Cortex of kidney (tissue), 1 donor: ENCODE measurements at places on chromosomes 6 and 20.

GRCh38 chr6:81892891-81893290 lies 140.4 kb upstream of the TENT5A start:
- no peak for DNase-seq

DNA sequence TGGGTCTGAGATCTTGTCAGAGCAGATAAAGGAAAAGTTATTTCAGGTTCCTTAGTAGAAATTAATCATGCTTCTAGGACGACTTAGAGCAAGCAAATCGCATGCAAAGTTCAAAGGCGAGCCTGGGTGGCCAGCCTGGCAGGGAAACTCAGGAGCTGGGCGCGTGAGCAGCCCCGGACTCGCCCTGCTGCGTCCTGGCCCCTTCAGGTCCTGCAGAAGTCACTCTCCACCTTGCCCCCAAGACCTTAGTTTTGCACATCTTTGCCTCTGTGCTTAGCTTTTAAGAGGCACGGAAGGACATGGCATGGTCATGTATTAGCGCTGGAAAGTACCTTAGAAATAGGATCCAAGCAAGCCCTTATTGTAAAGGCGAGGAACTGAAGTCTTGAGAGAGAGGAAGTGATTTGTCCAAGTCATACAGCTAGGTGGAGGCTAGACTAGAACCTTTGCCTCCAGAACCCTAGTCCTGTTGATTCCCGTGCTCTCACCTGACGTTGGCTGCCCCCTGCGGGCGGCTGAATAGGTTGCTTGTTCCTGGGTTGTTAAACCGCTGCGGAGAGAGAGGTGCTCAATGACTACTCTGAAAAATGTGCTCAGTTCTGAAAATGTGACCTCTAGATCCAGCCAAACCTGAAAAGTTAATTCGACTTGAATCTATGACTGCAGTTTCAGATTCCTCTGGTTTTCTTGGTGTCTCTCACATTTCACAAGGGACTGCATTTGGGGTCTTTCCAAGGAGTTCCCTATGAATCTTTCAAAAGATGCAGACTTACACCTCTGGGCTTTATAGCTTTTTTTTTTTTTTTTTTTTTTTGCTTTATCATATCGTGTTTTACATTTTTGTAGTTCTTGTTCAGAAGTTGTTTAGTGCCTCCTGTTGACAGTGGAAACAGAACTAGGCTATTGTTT lies 2.7 kb downstream of the MYB start:
- DNase-seq, result no peak

- DNase-seq, result no peak
These were observed 407.7 kb upstream of the JARID2 start for GRCh38 chr6:14838133-14838583.

DNA sequence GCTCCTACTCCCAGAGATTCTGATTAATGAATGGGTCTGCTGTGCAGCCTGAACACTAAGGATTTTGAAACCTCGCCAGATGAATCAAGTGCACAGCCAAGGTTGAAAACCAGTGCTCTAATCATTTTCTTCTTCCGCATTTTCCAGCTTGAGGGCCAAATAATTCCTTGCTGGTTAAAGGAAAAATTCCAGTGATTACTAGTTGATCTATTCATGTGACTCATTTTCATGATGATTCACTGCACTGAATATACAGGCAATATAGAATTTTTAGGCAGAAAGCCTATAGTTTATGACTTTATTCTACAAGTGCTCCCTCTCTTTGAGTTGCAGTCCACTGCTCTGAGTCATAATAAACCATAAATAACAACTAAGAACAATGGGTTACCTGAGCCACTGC lies 80.6 kb upstream of the PROKR2 start:
- no peak for DNase-seq

- no peak for DNase-seq
These were observed 442.5 kb upstream of the ID4 start for GRCh38 chr6:19394687-19395086.

DNA sequence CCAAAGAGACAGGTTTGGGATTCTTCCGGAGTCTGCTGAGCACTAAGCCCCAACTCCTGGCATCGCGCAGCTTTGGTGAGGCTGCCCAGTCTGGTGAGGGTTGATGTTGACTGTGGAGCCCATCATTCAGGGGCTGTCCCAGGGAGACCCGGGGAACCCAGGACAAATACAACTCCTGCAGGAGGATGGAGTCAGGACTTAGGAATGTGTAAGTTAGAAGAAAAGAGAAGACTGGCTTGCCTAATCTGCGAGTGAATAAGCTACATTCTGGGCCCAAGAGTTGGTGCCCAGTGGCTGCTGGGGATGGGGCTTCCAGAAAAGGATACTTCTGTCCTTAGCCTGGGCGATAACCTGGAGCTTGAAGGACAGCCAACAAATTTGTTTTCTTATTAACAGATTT lies 47.9 kb downstream of the STK35 start:
- no peak for DNase-seq

DNA sequence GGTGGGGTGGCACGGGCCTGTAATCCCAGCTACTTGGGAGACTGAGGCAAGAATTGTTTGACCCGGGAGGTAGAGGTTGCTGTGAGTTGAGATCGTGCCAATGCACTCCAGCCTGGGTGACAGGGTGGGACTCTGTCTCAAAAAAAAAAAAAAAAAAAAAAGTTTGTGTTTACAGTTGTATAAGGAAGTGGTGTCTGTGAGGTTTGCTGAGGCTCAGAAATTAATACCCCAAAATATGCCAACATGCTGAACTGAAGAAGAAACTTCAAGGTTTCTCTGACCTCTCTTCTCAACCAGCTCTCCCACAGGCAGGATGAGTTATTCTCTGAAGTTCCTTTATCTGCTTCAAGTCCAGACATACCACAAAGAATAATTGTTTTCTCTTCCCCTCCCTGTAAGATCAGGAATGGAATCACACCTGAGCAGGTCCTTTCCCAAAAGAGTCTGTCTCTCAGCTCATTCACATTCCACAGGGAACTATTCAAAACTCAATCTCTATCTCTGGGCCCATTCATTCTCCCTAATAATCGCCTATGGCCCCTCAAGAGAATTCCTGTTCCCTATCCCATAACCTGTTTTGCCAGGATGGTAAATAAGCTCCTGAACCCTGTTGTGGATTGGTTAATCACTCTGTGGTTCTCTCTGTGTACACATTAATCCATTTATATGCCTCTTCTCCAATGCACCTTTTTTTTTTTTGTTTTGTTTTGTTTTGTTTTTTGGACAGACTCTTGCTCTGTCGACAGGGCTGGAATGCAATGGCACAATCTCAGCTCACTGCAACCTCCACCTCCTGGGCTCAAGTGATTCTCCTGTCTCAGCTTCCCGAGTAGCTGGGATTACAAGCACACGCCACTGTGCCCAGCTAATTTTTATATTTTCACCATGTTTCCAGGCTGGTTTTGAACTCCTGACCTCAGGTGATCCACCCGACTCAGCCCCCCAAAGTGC lies 17.4 kb upstream of the KIFC1 start:
- DNase-seq, result no peak

- no peak for DNase-seq
These were observed 10.0 kb downstream of the TCF15 start for GRCh38 chr20:600141-600540.

GRCh38 chr6:135828021-135828420 lies 23.5 kb upstream of the PDE7B start:
- no peak for DNase-seq

DNA sequence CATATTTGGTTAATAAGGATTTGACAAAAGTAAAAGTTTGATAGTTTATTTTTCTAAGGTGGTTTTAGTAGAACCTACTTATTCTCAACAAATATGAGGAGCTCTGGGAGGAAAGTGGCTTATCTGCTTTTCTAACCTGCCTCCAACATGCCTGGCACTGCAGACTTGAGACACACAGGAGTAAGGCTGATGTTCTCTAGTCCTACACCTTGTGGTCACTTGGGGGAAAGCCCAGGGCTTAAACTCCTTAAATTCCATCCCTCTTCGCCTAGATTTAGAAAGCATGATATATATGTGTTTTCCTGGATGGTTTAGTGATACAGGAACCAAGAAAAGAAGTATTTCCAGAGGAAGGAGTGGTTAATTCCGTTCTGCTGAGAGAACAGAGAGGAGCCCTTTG lies 39.9 kb upstream of the SAMD5 start:
- DNase-seq, result no peak

- DNase-seq, result no peak
These were observed 100.0 kb downstream of the RREB1 start for GRCh38 chr6:7207720-7208119.

DNA sequence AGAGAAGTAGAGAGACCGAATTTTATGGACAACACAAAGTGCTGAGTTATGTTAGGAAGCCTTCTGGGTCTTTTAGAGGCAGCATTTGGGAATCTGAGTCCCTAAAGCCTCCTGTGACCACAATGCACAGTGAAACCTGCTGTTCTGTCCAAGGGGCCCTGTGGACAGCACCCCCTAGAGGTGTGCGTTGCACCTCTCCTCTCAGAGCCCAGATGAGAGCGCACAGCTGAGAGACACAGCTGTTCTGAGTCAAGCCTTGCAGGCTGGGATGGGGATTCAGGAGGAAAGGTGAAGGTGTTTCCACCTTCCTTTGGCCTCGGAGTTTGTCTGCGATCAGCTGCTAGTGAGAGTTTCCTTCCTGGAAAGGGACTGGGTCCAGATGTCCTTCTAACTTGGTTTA lies 13.0 kb downstream of the PCK1 start:
- no peak for DNase-seq

- no peak for DNase-seq
These were observed 192.2 kb downstream of the GMPR start for GRCh38 chr6:16430391-16431089.

- no peak for DNase-seq
These were observed 53.4 kb downstream of the EYA2 start for GRCh38 chr20:46948081-46948480.

- no peak for DNase-seq
These were observed 28.1 kb upstream of the QKI start for GRCh38 chr6:163386329-163386908.

DNA sequence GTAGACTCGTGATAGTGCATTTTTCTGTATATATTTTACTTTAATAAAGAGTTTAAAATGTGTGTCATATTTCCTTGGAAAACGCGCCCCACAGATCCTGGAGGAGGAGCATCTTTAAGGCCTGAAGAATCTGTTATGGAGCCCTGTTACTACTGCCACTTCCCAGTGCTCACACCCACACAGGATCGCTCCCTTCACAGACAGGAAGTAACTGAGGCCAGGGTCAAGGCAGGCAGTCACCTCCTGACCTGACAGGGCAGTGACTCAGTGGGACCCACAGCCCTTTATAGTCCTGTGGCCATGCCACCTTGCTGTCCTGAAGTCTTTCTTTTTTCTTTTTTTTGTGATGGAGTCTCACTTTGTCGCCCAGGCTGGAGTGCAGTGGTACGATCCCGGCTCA lies 9.0 kb downstream of the RRBP1 start:
- DNase-seq, result no peak

GRCh38 chr20:63536241-63536977 lies 767 bp downstream of the PTK6 start:
- no peak for DNase-seq

DNA sequence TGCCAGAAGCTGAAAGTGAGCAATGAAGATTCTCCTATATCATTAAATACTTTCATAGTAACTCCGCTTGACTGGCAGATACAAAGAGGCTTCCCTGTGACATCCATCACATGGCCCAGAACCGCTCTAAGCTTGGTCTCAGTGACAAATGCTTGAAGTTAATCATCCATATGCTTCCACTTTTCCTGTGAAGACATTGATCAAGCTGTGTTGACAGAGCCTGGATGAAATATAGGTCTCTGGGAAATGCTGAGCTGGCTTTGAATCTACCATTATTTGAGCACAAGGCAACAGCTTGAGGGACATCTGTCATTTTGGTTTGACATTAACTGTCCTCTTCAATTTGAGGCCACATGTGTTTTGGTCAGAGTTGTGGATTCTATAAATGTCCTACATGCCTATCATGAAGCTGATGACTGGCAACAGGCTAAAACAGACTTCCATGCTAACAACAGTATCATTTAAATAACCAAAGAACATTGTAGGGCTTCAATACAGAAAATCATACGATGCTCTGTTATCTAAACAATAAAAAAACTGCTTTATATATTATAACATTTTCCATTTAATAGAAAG lies 402.2 kb upstream of the IRAK1BP1 start:
- no peak for DNase-seq

GRCh38 chr6:52937908-52938307 lies 28.4 kb upstream of the GSTA3 start:
- DNase-seq, result no peak

DNA sequence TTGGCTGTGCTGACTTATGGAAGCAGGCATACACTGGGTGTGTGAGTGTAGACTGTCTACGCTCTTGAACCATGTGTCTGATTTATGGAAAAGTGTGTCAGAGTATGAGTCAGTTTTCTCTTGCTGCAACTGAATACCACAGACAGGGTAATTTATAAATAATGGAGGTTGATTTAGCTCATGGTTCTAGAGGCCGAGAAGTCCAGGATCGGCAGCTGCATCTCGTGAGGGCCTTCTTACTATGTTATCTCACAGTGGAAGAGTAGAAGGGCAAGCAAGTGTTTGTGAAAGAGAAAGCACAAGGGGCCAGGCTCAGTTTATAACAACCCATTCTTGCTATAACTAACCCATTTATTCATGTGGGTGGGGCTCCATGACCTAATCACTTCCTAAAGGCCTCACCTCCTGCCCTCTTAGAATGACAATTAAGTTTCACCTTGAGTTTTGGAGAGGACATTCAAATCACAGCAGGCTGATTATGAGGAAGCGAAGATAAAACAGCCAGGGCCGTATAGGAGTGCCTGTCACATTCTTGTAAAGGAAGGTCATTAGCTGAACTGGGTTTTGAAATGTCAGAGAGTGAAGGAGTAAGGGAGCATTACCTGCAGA lies 6.7 kb downstream of the GPR31 start:
- no peak for DNase-seq

GRCh38 chr6:99165838-99166237 lies 183.6 kb downstream of the FAXC start:
- DNase-seq, result no peak

- DNase-seq, result no peak
These were observed 25.9 kb downstream of the TRAF3IP2 start for GRCh38 chr6:111579816-111580215.

DNA sequence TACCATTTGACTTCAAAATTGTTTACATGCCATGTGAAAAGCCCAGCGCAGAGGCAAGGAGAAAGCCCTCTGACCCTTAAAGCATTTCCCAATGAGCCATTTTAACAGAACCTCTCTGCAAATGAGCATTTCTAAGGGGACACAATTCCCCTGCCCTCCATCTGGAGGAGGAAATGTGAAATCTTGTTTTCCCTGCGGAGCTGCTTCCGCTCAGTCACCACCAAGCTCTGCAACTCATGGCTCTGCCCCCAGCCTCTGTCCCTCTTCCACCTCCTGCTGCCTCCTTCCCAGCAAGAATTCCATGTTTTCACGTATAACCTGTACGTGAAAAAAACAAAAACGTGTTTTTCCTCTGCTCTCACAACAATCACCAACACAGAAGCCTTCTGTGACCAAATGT lies 12.3 kb downstream of the RIN2 start:
- no peak for DNase-seq

GRCh38 chr20:48795732-48796131 lies 32.1 kb downstream of the PREX1 start:
- DNase-seq, result no peak

DNA sequence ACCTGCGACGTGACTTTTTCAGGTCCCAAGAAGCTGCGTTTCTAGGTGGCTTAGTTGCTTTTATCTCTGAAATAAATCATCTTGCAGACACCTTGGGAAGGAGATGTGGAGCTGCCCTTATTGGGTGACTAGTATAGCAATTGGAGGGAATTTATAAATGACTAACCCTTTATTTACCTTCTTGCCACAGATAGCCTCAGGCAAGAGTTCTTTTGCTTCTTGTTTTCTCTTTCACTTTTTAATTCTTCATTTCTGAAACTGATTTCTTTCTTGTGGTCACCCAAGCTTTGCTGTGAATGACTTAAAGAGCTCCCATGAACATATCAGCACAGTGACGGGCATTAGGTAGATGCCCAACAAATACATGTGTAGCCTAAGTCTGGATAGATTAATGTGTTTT lies 3.0 kb downstream of the ADGRF4 start:
- no peak for DNase-seq
